Tongue (tissue), 3 donors: ENCODE measurements at places on chromosomes 7 and 10. TPM values are rescaled to one million over a fixed set of nuclear protein-coding genes. Genes with fewer than 3 reads are reported as not detected.

The SPDYE2B gene
- not detected for total RNA-seq

The SPAM1 gene
- not detected for total RNA-seq

The TMEM236 gene
- total RNA-seq, result 0.10 TPM

The CLEC5A gene
- total RNA-seq, result not detected

The PRDX3 gene
- total RNA-seq, result 184 TPM

The ARHGEF35 gene
- total RNA-seq, result 4.2 TPM

The COL1A2 gene
- total RNA-seq, result 4,115 TPM

The LRRC18 gene
- not detected for total RNA-seq

The ASB10 gene
- 4.9 TPM for total RNA-seq

DNA sequence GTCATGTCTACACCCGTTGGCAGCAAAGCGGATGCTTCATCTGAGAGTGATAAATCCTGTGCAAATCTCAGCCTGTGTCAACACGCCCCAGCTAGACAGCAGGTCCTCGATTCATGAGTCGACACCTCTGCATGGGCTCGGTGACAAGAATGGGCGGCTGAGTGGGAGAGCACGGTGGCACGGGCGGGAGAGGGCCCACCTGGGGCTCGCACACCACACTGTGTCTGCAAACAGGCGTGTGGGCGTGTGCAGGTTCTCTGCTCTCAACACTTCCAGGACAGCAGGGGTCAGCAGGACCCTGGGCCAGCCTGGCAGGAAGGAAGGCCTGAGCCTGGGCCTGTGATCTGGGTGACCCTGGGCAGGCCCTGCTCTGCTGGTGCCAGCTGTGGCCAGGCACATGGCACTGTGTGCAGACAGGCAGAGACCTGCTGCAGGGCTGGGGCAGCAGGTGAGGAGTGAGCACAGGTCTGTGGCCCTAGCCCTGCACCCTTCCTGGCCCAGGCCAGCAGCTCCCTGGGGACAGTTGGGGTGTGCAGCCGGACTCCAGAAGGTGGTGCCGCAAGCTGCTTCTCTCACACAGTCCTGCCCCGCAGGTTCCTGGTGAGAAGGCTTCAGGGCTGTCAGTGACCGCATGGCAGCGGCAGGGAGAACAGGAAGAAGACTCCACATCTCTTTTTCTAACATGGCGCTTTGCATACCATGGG is 216.4 kb downstream of the ELFN1 start:
- no peak for DNase-seq

DNA sequence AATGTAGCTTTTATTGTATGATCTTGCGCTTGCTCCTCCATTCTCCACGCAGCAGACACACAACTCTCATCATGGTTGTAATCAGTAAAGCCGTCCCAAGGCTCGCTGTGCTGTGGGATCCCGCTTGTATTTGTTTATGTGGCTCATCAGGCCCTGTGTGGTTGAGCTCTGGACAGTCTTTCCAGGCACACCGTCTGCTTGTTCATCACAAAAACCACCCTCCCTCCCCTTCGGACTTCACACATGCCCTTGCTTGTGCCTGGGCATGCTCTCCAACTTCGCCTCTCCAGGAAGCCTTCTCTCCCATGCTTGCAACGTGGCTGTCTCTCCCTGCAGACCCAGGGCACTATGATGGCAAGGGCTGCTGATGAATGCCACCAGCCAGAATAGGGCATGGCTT is 62.4 kb downstream of the HK1 start:
- no peak for DNase-seq

GRCh38 chr10:95742485-95742884 is 13.5 kb upstream of the ENTPD1 start:
- peak; percentile 75 for DNase-seq

- DNase-seq, result no peak
These were observed 53.4 kb downstream of the GLRX3 start for GRCh38 chr10:130189608-130190054.

- DNase-seq, result no peak
These were observed 176.8 kb downstream of the C7orf25 start for GRCh38 chr7:42735081-42735480.

DNA sequence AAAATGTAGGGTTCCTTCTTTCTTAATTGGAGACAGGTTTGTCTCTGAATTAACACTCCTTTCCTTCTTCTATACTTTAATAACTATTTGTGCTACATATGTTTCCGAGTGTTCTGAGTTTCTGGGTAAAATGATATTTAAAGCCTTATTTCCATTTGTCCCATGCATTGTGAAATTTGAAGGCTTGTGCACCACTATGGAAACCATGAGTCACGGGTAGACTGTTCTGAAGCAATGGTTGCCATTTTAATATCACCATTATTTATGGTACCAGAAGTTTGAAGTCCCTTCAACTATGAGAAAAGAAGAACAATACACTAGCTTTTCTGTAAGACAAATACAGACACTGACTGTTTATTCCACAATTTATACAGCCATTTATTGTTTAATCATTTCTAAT is 44.7 kb upstream of the ZEB1 start:
- no peak for DNase-seq

DNA sequence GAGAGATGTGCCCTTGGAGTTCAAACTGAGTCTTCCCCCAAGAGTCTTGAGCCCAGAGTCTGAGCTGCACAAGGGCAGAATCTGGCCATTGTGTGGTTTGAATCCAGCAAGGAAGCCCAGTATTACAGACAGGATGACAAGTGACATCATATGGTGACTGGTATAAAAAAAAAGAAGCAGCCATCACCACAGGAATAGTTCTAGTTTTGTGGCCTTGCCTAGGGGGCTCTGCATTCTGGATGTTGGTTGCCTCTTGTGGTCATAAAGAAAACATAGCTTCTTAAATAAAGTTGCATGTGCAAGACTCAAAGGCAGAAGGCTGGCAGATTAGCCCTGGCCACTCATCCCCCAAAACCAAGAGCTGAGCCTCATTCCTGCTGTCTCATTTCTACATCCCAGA is 16.8 kb upstream of the LRRC72 start:
- DNase-seq, result no peak

GRCh38 chr10:74799721-74800221 is 26.6 kb upstream of the KAT6B start:
- DNase-seq, result no peak

- no peak for DNase-seq
These were observed 46.3 kb downstream of the STARD3NL start for GRCh38 chr7:38224392-38224791.

GRCh38 chr10:116110736-116111135 is 162.3 kb downstream of the GFRA1 start:
- no peak for DNase-seq

- DNase-seq, result no peak
These were observed 5.7 kb downstream of the CHST3 start for GRCh38 chr10:71969929-71970328.

GRCh38 chr7:18975689-18976280 is 141.7 kb downstream of the TWIST1 start:
- no peak for DNase-seq

GRCh38 chr10:12503311-12503710 is 154.0 kb downstream of the CAMK1D start:
- peak; percentile 21 for DNase-seq

GRCh38 chr7:73844131-73844547 is 1.8 kb upstream of the METTL27 start:
- DNase-seq, result no peak

DNA sequence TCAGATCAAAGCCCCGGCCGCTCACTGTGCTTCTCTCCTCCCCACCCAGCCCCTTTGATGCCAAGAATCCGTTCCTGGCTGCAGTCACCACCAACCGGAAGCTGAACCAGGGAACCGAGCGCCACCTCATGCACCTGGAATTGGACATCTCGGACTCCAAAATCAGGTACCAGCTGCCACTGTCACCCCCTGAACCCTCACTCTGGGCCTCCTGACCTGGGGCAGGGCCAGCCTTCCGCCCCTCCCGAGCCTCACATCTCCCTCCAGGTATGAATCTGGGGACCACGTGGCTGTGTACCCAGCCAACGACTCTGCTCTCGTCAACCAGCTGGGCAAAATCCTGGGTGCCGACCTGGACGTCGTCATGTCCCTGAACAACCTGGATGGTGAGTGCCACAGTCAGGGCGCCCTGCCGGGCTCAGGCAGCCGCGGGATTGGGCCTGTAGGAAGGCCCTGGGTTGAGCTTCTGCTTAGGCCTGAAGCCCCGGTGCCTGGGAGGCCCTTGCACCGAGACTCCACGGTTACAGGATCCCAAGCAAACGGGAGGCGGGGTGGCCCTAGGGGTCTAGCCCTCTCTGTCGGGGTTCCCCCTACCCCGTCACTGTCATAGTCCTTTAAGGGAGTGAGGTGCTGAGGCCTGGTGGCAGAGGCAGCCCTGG is 10.8 kb downstream of the TMEM120A start:
- DNase-seq, result no peak

GRCh38 chr7:101882595-101883564 is 65.5 kb downstream of the CUX1 start:
- DNase-seq, result peak; percentile 84

DNA sequence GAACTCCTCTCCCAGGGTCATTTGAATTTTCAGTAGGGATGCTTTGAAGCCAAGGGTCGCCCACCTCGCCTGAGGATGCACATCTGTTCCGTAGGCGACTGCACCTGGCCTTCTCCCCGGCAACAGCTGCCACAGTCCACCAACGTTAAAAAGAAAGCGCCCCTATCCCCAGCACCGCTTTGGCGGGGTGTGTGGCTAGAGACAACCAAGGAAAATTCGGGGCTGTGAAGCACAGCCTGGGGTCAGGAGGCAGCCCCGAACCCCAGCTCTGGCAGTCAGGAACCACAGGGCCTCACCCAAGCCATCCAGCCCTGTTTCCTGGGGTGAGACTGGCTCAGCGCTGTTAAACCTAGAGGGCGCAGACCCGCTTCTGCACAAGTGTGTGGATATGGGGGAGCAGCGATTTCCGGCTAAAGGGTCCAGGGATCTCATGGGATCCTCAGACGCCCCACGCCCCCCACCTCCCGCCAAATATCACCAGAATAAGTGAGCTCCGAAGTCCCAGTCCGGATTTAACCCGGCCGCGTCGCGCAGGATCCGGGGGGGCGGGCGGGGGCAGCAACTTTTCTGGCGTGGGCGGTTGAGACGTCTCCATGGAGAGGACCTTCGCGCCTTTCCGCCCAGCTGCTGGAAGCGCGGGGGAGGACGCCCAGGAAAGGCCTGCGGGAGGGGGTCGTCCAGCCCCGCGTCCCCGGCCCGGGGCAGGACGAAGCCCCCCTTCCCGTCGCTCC is 822 bp downstream of the ZC3HAV1L start:
- peak; percentile 62 for DNase-seq

DNA sequence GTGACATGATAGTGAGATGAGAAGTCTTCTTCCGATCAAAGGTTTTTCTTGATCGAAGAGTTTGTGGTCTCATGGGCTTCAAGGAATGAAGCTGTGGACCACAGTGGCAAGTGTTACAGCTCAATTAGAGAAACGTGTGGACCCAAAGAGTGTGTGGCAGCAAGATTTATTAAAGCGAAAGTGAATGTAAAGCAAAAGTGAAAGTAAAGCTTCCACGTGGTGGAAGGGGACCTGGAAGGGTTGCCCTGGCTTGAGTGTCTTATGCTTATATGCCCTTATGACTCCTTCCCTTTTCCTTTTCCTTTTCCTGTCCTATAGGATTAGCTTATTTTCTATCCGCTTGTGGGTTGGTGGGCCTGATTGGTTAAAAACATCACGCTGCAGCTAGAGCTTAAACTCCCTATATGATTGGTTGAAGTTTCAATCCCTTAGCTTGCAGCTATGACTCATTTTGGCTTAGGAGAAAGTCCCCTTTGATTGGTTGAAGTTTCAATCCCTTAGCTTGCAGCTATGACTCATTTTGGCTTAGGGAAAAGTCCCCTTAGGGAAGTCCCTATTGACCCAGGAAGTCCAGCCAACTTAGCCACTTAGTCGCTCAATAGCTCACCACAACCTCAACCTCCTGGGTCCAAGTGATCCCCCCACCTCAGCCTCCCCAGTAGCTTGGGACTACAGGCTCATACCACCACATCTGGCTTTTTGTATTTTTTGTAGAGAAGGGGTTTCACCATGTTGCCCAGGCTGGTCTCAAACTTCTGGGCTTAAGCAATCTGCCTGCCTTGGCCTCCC is 34.7 kb downstream of the MRPS24 start:
- peak; percentile 7 for DNase-seq

DNA sequence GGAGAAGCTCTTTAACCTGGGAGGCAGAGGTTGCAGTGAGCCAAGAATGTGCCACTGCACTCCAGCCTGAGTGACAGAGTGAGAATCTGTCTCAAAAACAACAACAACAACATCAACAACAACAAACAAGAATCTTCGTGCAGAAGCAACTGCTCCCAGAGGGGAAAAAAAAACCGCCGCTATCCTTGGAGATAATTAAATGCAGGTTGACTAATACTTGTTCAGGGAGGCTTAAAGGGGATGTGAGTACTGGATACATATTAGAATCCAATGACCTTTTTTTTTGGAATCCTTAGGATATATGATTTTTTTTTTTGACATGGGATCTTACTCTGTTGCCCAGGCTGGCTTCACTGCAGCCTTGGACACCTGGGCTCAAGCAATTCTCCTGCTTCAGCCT is 89.6 kb upstream of the FAM171A1 start:
- DNase-seq, result no peak

DNA sequence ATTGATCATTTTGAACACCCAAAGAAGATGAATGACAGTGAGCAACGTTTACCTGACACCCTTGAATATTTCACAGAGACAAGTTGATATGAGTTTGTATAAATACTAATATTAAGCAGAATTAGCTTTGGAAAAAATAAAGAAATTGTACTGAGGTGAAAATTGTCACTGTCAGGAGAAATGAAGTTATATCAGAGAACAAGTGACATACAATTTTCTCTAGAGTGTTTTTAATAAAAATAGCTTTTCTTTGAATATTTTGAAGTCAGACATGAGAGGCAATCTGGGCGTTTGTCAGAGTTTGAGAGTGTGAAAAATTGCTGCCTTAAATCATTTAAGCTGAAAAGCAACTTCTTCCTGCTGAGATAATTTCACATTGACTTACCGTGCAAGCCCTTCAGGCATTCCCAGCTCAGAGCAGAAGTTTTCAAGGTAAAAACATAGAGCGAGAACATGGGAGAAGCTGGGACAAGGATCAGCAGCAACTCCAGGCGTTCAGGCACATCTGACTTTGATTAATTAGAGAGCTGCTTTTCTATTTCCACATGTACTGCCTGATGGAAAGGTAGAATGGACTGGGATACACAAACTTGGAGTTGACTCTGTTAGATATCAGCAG is 535.9 kb downstream of the TFEC start:
- peak; percentile 17 for DNase-seq

DNA sequence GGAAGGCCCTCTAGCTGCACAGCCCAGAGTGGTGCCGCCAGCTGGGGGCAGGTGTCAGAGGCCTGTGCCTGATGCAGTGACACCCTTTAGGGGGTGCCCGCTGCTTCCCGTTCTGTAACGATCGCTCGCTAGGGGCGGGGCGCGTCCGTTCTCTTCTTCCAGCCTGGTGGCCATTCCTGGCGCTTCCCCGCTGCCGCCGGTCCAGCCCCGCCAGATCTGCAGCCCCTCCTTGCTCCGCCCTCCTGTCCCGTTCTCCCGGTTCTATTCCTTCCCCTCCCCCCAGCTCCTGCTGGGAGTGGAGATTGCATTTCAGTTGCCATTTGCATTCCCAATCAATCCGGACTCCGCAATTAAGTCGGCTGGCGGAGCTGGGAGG is 39.2 kb downstream of the AGAP3 start:
- peak; percentile 85 for DNase-seq
